Femur (tissue), 1 donor: ENCODE measurements at places on chromosomes 12 and 14.
A peak's percentile ranks its signal among the peaks of the same experiment; 100 is the strongest.

DNA sequence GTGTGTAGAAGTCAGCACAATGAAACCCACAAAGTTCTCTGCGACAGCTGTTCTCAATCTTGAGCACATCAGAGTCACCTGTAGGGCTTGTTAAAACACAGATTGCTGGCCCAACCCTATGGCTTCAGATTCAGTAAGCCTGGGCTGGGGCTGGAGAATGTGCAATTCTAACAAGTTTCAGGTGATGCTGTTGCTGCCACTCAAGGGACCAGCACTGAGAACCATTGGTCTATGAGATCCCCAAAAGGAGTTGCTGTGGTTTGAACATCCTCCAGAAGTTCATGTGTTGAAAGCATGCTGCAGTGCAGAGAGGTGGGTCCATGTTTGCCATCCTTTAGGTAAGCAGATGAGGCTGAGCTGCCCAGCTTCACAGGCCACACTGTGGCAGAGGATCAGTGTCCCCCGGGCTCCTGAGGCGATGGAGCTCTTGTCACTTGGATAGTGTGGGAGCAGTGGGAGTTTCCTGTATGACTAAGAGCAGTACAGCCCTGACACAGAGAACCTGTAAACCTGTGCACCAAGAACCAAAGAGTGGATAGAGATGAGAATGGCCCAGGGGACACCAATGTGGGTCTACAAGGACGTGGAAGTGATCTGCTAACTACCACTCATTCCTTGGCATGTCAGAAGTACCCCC, 8.0 kb upstream of the RTRAF start:
- no peak for DNase-seq

DNA sequence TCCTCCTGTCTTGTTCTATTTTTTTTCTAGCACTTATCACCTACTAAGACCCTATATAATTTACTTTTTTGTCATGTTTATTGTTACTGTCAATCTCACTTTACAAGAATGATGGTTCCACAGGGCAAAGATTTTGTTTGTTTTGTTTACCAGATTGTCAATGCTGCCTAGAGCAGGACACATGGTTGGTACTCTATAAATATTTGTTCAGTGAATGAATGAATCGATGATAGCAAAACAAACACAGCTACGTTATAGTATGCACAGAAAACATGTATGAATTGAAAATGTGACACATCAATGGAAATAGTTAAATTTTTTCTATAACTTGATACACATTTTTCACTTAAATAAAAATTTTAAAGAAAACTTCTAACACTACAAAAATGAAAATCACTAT, 67.1 kb upstream of the KRR1 start:
- no peak for DNase-seq

DNA sequence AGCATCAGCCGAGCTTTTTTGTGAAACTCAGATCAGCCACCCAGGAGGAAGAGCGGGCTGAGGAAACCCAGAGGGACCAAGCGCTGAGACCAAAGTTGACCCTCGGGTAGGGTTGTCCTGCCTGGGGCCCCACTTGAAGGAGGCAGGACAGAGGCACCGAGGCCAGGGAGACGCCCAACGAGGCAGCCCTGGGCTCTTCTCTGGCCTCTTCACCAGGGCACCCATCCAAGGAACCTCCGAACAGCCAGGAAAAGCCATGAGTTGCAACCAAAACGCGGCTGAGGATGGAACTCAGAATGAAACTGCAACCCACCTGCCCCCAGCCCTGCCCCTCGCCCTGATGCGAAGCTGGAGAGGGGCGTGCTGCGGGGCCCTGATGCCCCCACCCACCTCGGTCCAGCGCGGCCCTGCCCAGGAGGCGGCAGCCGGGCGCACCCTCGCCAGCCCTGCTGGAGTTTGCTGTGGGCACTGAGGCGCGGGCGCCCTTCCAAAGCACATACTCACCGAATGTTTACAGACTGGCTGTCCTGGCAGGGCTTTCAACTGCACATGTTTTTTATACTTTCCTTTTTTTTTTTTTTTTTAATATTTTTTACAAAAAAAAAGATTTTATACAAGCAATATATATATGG, 41.9 kb downstream of the JDP2 start:
- DNase-seq, result peak; percentile 53

GRCh38 chr14:77985211-77985615, 185.0 kb upstream of the NRXN3 start:
- DNase-seq, result peak; percentile 51

DNA sequence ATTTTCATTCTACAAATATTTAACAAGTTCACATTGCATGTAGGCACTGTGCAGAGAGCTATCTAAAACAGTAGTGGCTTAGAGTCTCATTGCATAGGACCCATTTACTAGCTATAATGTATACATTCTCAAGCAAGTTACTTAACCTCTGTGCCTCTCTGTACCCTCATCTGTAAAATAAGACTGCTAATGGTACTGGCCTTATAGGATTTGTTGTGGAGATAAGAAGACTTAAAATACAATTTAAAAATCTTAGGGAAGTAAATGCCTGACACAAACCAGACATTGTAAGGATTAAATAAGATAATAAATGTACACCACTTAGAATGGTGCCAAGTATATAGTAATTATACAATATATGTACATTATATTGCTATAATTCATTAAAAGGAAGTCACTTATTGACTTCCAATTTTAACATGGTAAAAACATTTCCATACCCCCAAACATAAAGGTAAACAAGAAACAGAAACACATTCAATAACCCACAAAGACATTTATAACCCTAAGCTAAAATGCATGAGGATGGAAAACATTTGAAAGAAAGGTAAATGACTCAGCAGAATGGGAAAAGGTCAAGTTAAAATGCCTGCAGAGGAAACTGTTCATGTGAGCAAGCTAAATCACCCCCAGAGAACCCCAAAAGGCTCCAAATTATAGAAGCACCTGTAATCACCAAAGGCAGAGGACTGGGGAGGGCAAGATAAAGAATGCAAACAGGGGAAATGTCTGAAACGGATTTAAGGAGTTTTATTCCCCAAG, 30.8 kb downstream of the RPS6KA5 start:
- no peak for DNase-seq

GRCh38 chr14:90280096-90280495, 23.7 kb downstream of the PSMC1 start:
- DNase-seq, result no peak

GRCh38 chr14:94623856-94624499, 11.8 kb downstream of the SERPINA3 start:
- DNase-seq, result no peak

- no peak for DNase-seq
These were observed 56.8 kb downstream of the SSH1 start for GRCh38 chr12:108800591-108800990.

- DNase-seq, result no peak
These were observed 224.0 kb upstream of the PDE3A start for GRCh38 chr12:20144341-20144740.

DNA sequence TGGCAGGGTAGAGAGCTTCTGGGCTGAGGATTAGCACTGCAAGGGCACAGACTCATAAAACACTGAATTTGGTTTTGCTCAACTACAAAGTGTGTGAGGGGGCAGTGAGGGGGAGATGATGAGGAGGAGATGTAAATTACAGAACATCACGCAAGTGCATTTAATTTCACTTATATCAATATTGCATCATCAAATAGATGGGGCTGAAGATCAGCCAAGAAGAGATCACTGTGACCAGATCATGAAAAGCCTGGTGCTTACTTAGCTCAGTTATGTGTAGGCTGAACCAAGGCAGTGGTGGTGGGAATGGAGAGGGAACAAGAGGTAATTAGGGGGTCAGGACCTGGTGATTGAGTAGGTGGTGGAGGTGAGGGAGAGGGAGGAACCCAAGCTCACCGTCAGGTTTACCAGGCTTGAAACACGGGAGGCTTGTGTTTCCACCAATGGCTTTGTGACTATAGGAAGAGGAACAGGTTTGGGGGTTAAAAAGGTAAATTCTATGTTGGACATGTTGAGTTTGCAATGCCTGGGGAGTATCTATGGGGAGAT, 11.3 kb downstream of the FOS start:
- DNase-seq, result no peak

DNA sequence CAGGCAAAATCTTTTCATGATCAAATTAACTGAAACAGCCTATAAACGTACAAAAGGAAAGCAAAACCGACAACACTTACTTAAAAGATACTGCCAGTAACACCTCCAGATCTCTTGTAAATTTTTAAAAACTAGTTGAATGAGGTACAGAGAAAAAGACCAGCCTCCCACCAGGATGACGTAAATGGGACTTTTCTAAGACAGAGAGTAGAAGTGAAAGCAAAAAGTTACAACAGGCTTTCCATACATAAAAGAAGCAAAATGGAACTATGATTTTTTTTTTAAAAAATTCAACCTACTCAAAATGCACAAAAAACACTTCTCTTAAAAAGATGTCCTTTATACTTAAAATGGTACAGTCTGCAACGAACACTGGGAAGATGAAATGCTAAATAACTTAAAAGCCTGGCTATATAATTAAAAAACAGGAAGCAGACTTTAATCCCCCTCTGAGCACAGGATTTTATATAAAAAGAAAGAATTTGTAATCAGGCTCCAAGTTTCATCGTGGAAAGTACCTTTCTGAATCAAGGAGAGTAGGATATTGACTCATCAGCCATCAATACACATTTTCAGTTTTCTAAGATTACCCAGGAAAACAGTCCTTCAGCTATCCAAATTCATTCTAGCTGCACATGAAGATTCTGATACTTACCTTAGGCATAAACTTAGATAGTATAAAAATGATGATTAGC, 14.2 kb upstream of the MYO1A start:
- no peak for DNase-seq

- DNase-seq, result no peak
These were observed 83.4 kb upstream of the NTF3 start for GRCh38 chr12:5348491-5348890.

DNA sequence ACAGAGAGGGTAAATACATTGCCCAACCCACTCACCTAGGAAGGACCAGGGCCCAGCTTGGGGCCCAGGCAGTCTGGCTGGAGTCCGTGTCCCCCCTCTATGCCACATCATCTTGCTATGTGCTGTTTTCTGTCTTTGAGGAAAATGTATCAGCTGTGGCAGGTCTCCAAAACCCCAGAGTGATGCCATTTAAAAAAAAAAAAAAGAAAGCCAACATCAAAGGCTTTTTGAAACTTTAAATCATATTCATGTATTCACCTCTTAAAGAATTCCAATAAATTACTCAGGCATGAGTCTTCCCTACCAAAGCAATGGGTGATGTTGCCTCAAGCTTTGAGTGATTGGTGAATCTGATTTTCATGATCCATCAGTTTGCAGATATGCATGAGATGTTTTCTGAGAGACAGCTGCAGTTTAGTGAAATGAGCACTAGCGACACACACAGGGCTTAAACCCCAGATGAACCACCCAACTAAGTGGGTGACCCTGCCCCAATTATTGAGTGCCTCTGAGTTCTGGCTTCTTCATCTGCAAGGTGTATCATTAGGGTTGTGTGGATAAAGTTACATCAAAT, 6.1 kb downstream of the KRT81 start:
- DNase-seq, result peak; percentile 3

DNA sequence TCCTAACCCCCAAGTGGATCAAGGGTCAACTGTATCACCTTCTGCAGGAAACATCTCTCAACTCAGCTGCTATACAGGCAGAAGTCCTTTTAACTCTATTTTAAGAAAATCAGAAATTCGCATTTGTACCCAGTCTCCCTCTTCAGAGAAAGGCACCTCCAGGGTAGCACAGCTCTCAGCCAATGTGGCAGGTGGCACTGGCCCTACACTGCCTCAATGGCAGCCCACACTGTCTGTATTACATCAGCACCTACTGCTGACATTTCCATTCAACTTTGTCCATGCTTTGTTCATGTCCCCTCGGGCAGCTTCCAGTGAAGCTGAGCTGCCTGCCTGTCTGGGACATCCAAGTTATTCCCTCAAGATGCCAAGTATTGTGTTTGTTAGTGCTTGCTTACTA, 8.8 kb downstream of the SPTSSA start:
- DNase-seq, result no peak

GRCh38 chr12:113104953-113105510, 30.5 kb downstream of the RASAL1 start:
- DNase-seq, result no peak

GRCh38 chr14:90042496-90043252, 19.1 kb upstream of the KCNK13 start:
- no peak for DNase-seq

DNA sequence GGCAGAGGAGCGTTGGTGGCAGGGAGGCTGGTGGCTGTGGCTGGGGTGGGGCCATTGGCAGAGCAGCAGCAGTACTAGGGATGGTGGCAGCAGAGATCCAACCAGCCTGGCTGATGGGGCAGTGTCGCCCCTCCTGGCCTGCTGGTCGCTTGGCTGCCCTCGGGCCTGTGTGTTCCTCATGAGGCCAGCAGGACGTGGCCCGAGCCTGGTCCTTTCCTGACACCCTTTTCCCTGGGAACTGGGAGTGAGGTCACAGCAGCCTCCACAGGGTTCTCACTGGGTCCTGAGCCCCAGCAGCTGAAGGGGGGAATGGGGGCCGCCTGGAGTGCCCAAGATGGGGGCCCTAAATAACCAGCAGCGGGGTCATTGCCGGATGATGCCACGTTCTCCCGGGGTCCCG, 46.1 kb downstream of the KIF26A start:
- no peak for DNase-seq

- no peak for DNase-seq
These were observed 1.7 kb upstream of the LDHB start for GRCh38 chr12:21659383-21659782.

DNA sequence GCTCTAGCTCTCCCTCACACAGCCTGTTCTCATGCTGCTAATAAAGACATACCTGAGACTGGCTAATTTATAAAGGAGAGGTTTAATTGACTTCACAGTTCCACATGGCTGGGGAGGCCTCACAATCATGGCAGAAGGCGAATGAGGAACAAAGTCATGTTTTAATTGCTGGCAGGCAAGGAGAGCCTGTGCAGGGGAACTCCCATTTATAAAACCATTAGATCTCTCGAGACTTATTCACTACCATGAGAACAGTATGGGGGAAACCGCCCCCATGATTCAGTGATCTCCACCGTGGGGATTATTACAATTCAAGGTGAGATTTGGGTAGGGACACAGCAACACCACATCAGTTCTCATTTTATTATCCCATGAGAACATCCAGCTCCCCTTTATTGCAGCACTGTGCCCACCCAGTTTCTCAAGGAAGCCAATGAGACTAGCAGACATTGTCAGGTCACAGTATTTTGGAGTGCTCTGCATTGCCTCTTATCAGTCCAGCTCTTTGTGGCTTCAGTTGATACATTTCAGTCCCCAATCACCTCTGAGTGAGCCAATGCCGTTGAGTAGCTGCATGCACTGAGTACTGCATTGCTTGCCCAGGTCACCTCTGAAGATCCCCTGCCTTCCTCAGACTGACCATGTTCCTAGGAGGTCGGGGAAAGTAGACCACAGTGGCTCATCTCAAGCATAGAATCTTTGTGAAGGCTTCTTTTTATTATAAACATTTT, 131.2 kb downstream of the CRADD start:
- no peak for DNase-seq

DNA sequence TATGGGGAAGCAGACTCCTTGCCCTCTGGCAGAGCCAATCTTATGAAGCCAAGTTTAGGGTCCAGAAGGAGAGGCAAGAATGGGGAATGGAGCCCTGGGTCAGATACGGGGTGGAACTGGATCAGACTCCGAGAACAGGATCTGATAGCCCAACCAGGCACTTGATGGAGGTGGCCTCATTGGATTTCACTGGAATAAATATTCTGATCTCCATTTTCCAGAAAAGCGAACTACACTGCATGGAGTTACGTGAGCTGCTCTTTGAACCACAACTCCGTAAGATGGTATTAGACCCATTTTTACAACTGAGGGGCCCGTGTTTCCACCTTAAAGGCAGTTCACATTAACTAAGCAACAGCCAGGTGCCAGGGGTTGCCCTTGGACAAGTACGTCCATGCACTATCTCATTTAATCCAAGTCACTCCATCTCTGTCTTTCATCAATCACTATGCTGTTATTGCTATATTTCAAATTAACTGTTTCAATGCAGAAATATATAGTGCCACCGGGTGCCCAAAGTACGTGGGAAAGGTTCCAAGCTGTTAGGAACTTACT, 155.2 kb downstream of the BCL11B start:
- DNase-seq, result no peak
